CD4-positive, alpha-beta T cell treated with Interleukin-21 for 1 hour (primary cell): ENCODE measurements at places on chromosomes 13 and 19.

- DNase-seq = no peak
Measured at GRCh38 chr13:113918580-113918979, 54.7 kb upstream of the GAS6 start.

- DNase-seq = peak; percentile 83
Measured at GRCh38 chr13:30112602-30113435, 194.5 kb downstream of the KATNAL1 start.

GRCh38 chr13:109652531-109652930, 133.9 kb downstream of the IRS2 start:
- DNase-seq = no peak

- DNase-seq = peak; percentile 93
Measured at GRCh38 chr19:55005684-55006488, 32.2 kb downstream of the GP6 start.
